Activated T-helper 1 cell treated with anti-CD3 and anti-CD28 coated beads, Interleukin-2, amount 50 U/mL, for 16 hours (primary cell): ENCODE measurements at places on chromosomes 2 and 18.

GRCh38 chr2:154565433-154565832, 133.1 kb upstream of the KCNJ3 start:
- DNase-seq = no peak

GRCh38 chr18:13237073-13237472, 18.5 kb downstream of the LDLRAD4 start:
- no peak for DNase-seq

DNA sequence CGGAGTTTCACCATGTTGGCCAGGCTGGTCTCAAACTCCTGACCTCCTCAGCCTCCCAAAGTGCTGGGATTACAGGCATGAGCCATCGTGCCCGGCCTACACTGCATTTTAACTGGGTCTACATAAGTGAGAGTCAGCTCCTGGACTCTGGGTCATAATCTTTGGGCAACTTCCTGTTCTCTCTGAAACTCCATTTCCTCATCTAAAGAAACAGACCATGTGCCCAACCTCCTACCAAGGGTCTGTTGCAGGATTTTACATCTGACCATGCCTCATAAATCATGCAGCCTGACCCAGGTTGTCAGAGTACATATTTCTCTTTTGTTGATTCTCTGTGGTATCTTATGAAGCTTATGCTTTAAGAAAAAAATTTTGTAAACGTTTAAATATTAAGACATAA, 280.4 kb downstream of the ALPK2 start:
- DNase-seq = no peak

- no peak for DNase-seq
Observed at GRCh38 chr2:176177580-176178037, 10.9 kb upstream of the HOXD1 start.

DNA sequence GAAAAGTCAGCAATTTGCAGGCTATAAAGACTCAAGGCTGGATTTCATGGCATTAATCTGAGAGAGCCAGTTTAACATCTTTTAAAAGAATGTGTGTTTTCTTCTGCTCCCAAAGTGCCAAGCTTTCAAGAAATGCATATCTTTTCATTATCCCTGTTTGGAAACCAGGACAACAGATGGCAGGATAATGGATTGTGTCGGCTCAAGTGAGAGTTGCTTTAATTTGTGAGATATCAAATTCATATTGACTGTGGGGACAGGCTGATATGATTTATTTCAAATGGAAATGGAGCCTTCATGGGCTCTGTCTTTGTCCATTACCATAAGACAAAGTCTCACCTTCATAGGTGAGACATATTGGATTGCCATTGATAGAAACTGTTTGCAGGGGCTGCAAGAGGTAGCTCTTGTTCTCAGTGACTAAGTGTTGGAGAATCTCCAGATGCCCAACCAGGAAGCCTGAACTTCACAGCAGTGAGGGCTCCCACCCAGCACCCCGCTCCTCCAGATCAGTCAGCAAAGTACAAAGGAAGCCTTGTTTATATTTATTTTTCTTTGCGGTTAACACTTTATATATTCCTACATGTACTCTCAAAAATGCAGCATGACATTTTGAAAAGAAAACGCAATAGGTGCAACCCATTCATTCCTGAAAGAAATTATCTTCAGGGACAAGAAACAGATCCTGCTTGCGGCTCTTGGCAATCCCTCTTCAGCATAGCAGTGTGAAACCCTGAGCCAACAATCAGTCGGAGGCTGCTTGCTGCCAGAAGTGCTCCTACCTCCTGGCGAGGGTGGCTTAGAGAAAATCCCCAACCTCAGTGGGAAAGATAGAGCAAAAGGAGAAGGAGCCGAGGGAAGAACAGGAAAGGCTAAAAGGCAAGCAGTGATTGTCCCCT, 65.8 kb upstream of the ATL2 start:
- DNase-seq = no peak
